ENCODE measurements at places on chromosomes 2 and 18.

DNA sequence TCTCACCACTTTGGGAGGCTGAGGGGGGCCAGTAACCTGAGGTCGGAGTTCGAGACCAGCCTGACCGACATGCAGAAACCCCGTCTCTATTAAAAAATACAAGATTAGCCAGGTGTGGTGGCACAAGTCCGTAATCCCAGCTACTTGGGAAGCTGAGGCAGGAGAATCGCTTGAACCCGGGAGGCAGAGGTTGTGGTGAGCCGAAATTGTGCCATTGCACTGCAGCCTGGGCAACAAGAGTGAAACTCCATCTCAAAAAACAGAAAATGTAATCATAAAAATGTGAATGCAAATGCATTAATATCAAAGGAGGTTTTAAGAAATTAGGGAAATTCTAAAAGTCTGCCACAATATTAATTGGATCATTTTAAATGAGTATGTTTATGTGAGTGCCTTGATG is 45.7 kb downstream of the ACTR2 start:
- no peak for DNase-seq

DNA sequence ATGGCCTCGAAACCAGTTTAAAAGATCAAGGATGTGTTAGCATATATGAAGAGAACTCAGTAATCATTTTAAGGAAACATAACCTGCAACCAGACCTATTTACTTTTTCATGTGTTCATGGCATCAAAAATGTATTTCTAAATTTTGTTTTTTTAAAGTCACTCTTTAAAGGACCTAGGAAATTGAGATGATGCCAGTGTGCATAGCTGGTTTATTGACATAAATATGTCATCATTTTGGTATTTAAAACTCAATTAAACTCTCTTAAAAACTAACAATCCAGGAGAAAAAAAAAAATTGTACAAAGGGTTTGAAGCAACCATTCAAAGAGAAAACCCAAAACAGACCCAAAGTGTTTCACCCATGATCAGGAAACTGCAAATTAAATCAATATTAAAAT is 198.9 kb upstream of the RND3 start:
- no peak for DNase-seq

GRCh38 chr2:33616873-33617272 is 17.8 kb upstream of the FAM98A start:
- DNase-seq: peak; percentile 79

- DNase-seq: no peak
Observed at GRCh38 chr18:43022874-43023273, 92.6 kb downstream of the RIT2 start.

GRCh38 chr2:166117491-166117890 is 10.3 kb downstream of the SCN1A start:
- no peak for DNase-seq

DNA sequence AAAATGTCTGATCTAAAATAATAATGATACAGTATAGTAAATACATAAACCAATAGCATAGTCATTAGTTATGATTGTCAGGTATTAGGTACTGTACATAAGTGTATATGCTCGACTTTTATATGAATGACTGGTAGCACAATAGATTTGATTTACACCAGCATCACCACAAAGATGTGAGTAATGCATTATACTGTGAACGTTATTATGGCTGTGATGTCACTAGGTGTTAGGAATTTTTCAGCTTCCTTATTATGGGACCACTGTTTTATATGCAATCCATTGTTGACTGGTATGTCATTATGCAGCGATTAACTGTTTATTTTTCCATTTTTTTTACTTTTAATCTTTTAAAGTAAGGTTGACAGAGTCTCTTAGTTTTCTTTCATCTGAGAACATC is 23.7 kb downstream of the ATP9B start:
- no peak for DNase-seq

GRCh38 chr2:74847070-74847858 is 13.3 kb downstream of the HK2 start:
- no peak for DNase-seq

- DNase-seq: no peak
Observed at GRCh38 chr2:82740527-82740926, 1718.6 kb downstream of the SUCLG1 start.

- no peak for DNase-seq
Observed at GRCh38 chr2:192245329-192245728, 50.6 kb upstream of the TMEFF2 start.

- no peak for DNase-seq
Observed at GRCh38 chr2:238700117-238700457, 147.8 kb upstream of the TWIST2 start.

GRCh38 chr2:207768866-207769596 is 675 bp downstream of the FZD5 start:
- DNase-seq: peak; percentile 22
